ENCODE measurements at places on chromosomes 2 and 18.

- DNase-seq: no peak
Measured at GRCh38 chr2:125259451-125259850, 1234.4 kb downstream of the CNTNAP5 start.

DNA sequence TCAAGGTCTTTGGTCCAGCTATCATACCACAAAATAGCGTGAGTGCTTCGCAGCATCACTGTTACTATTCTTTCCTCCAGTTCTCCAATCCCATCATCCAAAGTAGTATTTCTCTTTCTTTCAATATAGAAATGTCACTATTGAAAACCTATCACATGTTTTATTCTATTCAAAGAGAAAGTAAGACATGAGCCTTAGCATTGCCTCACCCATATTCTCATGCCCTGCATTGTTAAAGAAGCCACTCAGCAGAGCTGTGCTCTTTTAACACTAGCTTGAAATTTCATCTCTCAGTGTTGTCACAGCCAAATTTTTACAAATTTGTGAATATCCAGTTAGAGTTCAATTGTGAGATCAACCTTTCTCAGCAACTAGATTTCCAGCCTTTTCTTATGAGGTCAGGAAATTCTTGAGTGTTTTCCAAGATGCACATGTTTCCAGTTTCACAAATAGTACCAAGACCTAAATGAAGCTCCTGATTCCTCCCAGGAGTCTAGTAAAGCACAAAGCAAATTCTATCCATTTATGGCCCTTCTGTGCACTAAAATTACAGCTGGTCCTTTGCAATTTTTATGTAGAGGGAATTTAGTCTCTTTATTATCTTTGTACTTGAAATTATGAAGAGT lies 343.7 kb downstream of the SPAG16 start:
- no peak for DNase-seq

- DNase-seq: no peak
Measured at GRCh38 chr2:25955036-25955435, 27.3 kb downstream of the KIF3C start.

GRCh38 chr2:15047184-15047583 lies 414.7 kb downstream of the LRATD1 start:
- DNase-seq: no peak

DNA sequence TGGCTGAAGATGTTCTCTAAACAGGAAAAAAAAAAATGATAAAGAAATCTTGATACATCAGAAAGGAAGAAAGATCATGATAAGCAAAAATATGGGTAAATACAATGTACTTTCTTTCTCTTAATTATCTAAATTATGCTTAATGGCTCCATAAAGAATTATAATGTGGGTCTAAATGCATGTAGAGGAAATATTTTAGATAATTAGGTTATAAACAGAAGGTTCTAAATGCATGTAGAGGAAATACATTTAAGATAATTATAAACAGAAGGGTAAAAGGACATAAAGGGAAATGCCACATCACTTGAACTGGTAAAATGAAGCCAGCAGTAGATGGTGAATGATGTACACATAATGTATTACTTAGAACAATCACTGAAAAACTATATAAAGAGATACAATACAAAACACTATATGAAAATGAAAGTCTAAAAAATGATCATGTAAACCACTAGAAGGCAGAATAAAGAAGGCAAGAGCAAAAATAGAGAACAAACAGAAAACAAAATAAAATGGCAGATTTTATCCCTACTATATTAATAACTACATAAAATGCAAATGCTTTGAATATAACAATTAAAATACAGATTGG lies 308.4 kb upstream of the CDH2 start:
- no peak for DNase-seq

GRCh38 chr2:72144274-72144631 lies 3.4 kb downstream of the CYP26B1 start:
- no peak for DNase-seq

DNA sequence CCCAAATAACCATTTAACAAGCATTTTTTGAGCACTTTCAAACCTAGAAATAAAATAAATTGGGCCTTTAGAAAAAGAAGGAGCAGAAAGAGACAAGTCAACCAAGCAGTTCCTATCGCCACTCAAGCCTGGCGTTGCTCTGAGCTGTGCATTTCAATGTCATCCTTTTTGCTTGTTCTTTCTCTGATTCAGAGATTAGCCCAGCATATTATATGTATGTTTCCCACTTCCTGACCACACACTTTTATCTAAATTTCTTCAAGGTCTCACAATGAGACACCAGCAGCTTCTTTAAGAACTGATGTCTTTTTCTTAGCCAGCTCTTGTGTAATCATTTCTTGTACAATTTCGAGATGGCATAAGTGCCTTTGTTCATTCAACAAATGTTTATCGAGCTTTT lies 344.5 kb upstream of the ID2 start:
- no peak for DNase-seq

- DNase-seq: no peak
Measured at GRCh38 chr2:222949690-222950323, 89.0 kb downstream of the ACSL3 start.
